ENCODE measurements at places on chromosomes 6 and 20.

DNA sequence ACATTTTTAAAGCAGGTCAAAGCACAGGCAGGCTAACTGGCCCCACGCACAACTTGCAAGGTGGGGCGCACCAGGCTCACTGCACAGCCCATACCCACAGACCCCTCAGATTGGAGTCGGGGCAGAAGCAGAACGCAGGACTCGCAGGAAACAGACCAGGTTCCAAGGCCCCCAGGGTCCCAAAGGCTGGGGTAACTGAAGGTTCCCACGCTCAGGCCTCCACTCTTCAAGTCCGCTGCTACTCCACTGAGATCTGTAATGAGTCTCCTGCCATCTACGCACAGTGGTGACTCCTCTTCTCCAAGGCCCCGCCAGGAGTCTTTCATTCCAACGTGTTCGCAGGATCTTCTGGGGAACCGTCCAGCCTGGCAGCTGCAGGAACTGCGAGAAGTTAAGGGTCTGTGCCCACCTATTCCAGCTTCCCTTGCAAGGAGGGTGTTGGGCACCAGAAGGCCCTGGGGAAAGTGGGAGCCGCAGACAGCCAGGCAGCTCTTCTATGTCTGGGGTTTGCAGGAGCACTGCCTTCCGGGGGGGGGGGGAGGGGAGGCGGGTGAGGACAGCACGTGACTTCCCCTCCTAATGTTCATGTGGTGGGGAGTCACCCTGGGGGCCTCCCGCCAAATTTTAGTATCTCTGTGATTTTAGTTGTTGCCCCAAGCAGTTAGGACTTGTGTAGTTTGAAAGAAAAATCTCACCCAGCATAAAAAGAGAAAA lies 2.0 kb upstream of the TAF4 start:
- DNase-seq: no peak

- DNase-seq: no peak
These were observed 47.0 kb upstream of the TBX18 start for GRCh38 chr6:84811351-84811750.

- DNase-seq: no peak
These were observed 10.6 kb upstream of the FAM8A1 start for GRCh38 chr6:17589406-17590096.

GRCh38 chr6:100228834-100229441 lies 234.9 kb upstream of the MCHR2 start:
- no peak for DNase-seq

- no peak for DNase-seq
These were observed 95.2 kb downstream of the JAG1 start for GRCh38 chr20:10578607-10579006.

GRCh38 chr6:118524686-118525085 lies 23.4 kb upstream of the PLN start:
- no peak for DNase-seq

- no peak for DNase-seq
These were observed 235.3 kb upstream of the CEP162 start for GRCh38 chr6:84462698-84463097.

DNA sequence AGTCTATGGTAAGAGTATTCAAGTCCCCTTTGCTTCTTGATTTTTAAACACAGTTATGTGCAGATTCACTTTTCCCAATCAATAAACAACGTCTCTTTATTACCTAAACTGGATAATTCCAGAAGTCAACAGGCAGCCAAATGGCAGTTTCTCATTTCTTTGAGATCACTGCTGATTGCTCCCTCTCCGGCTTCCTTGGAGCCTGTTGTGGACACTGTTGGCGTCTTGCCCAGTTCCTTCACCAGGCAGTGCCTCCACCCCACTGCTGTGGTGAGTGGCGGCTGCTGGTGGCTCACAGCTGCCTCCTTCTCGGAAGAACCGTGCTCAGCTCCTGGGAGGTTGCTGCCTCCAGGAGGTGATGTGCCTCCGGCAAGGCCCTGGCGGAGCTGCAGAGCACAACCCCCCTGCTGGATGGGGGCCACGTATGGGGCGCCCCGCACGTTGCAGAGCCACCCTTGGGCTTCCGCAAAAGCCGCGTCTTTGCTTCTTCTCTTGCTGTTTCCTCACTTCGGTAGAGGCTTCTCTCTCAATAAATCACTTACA lies 105.1 kb upstream of the CNKSR3 start:
- no peak for DNase-seq

DNA sequence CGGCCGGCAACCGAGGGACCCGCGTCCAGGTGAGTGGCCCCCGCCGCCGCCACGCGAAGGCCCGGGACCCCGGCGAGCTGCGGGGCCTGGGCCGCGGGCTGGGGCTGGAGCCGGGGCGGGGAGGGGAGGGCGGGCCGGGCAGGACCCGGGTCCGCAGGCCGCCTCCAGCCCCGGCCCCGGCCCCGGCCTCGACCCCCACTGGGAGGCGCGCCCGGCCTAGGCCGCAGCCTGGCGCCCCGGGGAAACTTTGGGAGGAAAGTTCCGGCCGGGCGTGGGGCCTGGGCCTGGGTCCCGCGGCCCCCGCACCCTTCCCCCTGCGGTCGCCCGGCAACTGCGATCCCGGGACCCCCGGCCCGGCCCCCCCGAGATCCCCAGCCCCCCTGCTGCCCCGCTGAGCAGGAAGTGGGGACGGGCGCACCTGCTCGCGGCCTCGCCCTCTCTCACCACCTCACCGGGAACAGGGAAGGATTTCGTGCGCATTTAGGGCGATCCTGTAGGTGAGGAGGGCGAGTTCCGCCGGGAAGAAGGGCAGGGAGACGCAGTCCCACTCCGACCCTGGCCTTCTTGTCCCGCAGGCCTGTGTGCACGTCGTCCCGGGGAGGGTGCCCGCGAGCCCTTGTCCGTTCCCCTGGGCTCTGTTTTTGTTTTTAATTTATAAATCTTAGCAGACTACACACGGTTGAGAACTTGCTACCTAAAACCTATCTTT lies 402 bp downstream of the OSBPL2 start:
- no peak for DNase-seq

DNA sequence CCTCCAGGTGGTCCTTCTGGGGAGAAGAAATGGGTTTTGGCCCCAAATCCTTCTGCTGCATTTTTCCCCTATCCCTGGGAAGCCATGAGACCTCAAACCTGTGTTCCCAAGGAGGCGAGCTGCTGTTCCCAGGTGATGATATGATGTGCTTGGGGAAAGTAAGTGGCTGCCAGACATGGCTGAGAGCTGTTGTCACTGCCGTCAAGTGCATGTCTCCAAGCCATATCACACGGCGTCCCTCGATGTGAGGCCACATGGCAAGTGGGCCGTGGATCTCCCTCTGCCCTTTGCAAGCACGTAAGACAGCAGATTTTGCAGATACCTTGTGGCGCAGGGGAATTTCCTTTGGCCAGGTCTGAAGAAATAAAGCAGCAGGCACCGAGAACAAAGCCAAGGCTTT lies 103.7 kb upstream of the CD93 start:
- no peak for DNase-seq

GRCh38 chr6:116101790-116102189 lies 1.1 kb downstream of the NT5DC1 start:
- no peak for DNase-seq

- DNase-seq: no peak
These were observed 101.9 kb downstream of the QRSL1 start for GRCh38 chr6:106731144-106731842.

DNA sequence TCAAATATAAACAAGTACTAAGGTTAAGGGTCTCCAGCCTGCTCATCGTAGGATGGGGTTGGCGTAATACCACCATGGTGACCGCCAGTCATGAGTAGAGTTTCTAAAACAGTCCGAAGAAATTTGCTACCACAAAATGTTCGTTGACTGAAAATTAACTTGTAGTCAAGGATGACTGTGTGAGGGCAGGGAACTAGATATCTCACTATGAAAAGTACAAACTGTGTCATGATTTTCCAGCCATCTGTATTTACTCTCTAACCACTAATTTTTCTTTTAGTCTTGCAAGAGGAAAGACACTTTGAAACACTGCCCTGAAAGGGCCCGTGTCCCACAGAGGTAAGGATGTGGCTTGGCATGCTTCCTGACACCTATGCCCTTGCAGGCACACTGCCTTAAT lies 99.7 kb downstream of the IRF4 start:
- no peak for DNase-seq

- DNase-seq: no peak
These were observed 59.0 kb downstream of the ANKRD60 start for GRCh38 chr20:58169450-58169849.

DNA sequence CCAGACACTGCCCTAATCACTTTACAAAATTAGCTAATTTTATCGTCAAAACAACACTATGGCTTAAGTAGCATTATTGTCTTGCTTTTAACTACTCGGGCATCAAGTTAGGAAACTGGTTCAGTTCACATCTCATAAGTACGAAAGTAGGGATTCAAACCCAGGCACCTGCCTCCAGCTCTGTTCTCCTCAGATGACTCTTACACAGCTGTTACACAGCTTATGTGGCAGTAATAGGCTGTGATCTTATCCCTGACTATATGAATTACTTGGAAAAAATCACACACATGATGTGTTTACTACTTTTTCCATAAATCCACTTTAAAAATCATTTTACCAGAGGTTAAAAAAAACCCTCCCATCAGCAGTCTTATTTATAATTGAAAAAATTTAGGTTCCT lies 389.2 kb upstream of the FLRT3 start:
- DNase-seq: no peak

DNA sequence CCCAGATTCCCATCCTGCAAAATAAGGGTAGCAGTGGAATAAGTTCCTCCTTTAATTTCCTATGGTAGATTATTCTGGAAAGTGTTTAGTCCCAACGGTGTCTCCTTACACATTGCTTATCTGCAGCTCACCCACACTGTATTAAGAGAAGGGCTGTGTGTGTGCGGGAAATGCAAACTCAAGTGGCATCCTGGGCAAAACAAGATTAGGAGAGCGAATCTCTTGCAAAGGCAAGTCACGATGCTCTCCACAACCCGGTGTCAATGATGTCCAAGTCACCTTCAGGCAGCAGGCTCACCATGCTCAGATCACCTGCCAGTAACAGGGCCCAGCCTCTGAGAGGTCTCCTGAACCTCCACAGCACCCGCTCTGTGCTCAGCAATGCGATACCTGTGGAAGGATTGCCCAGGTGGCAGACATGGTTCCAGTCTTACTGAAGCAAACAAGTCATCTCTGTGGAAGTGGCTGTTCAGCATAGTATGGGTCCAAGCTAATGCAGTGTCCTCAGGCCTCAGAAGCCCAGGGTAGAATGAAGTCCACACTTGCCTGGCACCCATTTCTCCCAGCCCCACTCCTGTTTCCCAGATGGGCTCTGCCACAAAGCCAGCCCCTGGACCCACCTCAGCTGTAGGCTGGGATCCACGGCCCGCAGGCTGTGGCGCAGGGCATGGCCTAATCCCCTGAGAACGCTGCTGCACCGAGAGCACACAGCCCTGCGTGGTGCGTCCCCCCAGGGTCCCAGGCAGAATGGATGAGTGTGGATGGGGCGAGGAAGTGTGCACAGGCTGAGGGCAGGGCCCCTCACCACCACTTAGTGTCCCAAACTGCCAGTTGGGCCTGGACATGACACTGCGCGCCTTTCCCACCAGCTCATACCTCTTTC lies 101.2 kb downstream of the PXDC1 start:
- no peak for DNase-seq

DNA sequence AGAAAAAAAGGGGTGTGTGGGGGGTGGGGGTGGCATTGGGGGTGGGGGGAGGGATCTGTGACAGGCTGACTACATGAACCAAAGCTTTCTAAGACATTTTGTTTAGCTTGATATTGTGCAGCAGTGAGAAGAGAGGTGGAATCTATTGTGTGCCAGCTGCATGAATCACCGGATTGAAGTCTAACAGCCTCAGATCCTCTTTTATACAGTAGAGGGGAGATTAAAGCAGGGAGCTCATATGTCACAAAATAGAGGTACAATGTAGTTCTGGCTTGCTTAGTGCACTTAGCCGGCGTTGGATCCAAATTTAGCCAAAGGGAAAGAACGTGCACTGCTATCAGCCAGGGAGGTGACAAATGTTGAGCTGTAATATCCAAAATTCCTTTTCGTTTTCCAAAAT lies 404.2 kb upstream of the CITED2 start:
- no peak for DNase-seq

- DNase-seq: no peak
These were observed 212.0 kb downstream of the PLCB1 start for GRCh38 chr20:8344106-8344505.

DNA sequence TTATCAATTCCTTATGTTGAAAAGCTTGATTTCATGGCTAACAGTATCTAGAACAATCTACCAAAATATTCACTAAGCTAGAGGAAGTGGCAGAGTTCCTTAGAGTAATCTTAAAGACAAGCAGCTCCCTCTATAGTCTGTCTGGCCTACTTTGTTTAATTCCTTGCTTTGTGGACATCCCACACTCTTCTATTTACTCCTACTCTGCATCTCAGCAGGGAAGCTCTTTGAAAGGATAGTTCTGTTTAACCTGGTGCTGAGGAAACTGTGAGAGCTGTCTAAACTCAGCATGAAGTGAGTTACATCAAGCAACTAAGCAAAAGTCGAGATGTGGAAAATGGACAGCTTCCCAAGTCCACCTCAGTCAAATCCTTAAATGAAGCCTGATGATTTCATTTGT lies 4.3 kb downstream of the REV3L start:
- no peak for DNase-seq

DNA sequence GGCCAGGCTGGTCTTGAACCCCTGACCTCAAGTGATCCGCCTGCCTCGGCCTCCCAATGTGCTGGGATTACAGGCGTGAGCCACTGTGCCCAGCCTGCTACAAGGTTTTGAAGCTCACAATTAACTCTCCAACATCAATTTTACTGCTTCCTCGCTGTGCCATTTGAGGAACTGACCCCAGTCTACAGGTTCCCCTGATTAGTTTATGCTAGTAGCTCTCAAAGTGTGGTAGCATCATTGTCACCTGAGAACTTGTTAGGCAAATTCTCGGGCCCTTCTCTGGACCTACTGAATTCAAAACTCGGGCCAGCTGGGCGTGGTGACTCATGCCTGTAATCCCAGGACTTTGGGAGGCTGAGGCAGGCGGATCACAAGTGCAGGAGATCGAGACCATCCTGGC lies 49.4 kb downstream of the MCUR1 start:
- DNase-seq: no peak

- no peak for DNase-seq
These were observed 227.3 kb downstream of the TINAG start for GRCh38 chr6:54535568-54535967.

GRCh38 chr6:1297746-1298145 lies 14.2 kb upstream of the FOXQ1 start:
- no peak for DNase-seq

- DNase-seq: no peak
These were observed 77.0 kb upstream of the DTNBP1 start for GRCh38 chr6:15739867-15740266.

DNA sequence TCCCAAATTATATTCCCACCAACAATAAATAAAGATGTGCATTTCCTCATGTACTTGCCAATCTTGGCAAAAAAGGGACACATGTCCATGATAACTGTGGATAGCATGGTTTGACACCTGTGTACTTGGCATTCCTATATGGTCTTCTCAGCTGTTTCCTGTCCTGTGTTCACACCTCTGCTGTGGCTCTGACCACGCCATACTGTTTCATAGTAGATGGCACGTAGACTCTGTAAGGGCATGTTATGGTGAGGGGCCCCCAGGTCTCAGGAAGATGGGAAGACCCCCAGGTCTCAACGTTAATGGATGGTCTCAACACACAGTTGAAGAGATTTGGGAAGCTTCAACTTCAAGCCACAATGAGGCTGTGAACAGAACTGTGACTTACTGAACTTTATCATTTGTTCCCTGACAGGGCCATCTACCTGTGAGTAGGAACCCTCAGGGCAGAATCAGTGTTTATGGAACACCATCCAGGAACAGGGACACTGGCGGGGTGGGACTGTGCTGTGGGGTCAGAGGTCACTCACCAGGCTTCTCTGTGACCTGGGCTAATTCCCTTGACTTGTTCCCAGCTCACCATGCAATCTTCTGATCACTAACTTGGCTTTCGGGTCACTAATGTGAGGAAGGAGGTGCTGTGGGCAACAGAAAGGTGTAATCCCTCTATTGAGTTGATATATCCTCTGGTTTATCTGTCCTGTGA lies 11.8 kb downstream of the ZBTB24 start:
- DNase-seq: no peak

Data from stimulated activated CD4-positive, alpha-beta T cell treated with anti-CD3 and anti-CD28 coated beads, TNF-alpha, amount 100 ng/mL, for 1 hour (primary cell).